ENCODE measurements at places on chromosomes 1 and 21.

DNA sequence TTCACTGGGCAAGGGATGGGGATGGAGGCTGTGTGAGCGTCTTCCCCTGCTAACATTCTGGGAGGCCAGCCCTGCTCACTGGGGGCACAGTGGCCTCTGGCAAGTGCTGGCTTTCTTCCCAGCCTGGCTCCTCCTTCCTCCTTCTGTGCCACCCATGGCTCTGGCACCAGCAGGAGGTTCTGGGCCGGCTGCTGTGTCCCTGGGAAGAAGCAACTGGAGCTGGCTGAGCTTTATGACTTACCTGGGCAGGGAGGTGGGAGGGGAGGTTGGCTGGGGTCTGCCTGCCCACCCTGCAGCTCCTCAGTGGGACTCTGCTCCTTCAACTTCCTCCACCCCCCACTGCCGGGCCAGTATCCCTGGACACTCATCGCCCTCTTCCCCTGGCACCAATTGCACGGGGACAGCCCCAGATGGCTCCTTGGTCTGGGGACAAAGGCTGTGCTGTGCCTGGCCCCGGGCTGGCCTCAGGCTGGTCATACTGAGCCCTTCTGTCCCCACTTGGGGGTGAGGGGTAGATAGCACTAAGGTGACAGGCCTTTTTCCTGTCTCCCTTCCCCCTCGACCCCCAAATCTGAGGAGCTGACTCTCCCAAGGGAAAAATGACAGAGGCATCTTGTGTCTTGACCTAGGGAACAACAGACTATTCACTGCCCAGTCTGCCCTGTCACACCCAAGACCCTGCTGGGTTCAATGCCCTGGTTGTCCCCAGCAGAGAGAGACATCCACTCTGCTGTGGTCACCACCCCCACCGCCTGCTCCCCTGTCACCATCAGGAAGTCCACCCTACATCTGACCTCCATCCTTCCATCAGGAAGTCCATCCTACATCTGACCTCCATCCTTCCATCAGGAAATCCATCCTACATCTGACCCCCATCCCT lies 14.4 kb downstream of the CDK18 start:
- no peak for DNase-seq

- DNase-seq = no peak
Measured at GRCh38 chr21:46624050-46624449, 11.4 kb upstream of the PRMT2 start.

- peak; percentile 50 for DNase-seq
Measured at GRCh38 chr1:241611063-241611462, 29.1 kb downstream of the CHML start.

DNA sequence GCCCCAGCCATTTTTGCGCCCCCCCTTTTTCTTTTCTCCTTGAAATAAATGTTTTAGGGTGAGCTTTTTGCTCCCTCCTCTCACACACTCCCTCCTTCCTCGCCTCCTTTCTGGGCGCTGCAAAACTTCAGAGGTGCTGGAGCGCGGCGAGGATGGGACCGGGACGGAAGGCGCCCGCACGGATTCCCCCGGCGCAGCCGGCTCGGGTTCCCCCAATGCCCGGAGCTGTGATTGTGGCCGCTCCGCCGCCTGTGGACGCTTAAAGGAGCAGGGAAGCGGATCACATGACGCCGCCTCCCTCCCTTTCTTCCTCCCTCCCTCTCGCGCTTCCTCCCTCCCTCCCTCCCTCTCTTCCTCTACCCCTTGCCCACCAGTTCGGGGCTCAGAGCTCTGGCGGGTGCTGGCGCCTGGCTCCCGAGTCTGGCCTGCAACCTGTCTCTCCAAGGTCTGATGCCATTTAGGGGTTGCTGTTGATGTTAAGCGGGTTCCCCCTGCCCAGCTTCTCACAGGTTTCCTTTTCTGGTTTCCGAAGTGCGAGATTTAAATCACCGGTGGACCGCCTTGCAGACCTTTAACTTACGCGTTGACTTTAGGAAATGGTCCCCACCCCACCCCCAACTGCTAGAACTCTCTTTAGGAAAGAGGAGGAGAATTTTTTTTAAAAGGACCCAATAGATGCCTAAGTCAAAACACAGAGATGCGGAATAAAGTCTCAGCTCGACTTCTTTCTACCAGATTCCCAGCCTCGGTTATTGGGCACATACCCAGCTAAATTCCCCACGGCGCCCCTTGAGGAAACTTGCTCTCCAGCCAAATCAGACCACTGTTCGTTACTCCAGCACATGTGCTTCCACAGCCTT lies at the start of gene WLS:
Gene WLS (minus strand): TSS at position 235 of the 860 bp plus-strand sequence. CDS start 224 bp downstream, at position 11.
- DNase-seq = no peak

- peak; percentile 24 for DNase-seq
Measured at GRCh38 chr1:161307230-161307768, 2.5 kb downstream of the MPZ start.
